ENCODE measurements at places on chromosomes 11 and 22. TPM values are rescaled to one million over a fixed set of nuclear protein-coding genes. Genes with fewer than 3 reads are reported as not detected.

Gene GRIA4
- 1.1 TPM for total RNA-seq

Gene PRR33
- total RNA-seq = not detected

Gene SYT7
- 10.5 TPM for total RNA-seq

Gene PTPMT1
- total RNA-seq = 22.9 TPM

Gene SLC37A2
- total RNA-seq = 7.3 TPM

Gene RELA
- total RNA-seq = 35.4 TPM

Gene MYRF
- total RNA-seq = 31.8 TPM

Gene USP47
- total RNA-seq = 21.4 TPM

Gene PAMR1
- total RNA-seq = 2.6 TPM

Gene OR51B4
- total RNA-seq = not detected

Gene TMEM121B
- total RNA-seq = 0.59 TPM

Measured in pancreas (tissue), 10 donors.